Neuronal stem cell (in vitro differentiated cells): ENCODE measurements at places on chromosomes 1 and 21.

DNA sequence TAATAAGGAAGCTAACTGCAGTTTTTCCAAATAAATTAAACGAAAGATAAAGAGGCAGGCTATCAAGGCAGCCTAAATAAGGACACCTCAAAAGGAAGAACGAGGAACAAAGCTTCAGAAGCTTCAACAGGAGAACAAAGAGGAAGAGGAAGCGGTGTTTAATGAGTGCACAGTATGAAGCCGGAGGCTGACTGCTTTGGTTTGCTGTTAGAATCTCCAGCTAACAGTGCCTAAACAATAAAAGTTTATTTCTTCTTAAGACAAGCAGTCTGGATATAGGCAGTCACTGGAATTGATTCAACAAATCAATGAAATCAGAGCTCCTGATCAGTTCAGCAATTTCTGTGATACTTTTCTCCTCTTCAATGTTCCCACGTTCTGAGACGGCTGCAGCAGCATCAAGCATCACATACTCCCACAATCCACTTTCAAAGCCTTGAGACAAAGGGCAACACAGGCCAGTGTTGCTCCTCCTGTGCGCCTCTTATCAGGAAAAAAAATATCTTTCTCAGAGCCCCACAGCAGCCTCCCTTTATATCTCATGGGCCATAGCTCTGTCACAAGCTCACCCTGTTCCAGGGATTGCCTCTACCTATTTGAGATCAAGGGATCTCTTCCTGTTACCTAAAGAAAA is 365.6 kb upstream of the ST6GALNAC5 start:
- DNase-seq = peak; percentile 67
- no peaks in the 10 kb centered on the region for H3K36me3 ChIP-seq
- peak overlapping the region; percentile 87 for H3K27ac ChIP-seq
- no peaks in the 10 kb centered on the region for H3K27me3 ChIP-seq
- H3K4me1 ChIP-seq = peaks cover 12% of the 10 kb centered on the region

DNA sequence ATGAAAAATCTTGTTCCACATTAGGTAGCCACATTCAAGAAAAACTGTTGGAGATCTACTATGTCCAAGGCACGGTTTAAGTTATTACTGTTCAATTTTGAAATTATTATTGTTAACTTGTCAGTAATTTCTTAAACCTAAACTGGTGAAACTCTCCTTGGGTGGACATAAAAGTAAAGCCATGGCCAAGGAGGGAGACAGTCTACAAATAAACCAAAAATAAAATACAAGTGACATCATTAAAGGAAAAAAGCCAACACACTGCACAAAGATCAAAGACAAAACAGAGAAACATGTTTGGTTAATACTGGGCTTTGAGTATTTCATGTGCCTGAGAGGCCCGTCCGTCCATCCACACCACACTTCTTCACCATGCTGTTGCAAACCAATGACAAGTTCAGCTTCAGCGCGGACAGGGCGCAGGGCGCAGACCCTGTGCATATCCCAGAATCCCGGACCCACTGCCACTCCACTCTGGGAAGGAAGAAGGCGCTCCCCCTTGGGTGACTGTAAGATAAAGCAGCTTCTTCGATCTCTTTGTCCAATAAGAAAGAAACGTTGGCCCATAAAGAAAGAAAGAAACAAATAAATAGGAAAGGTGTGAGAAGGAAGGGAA is 918 bp upstream of the RASAL2 start:
- peak overlapping the region; percentile 44 for H3K27ac ChIP-seq
- H3K36me3 ChIP-seq = no peaks in the 10 kb centered on the region
- peaks cover 2% of the 10 kb centered on the region for H3K4me1 ChIP-seq

GRCh38 chr1:145824499-145824842 is 471 bp downstream of the POLR3C start:
- H3K36me3 ChIP-seq = peaks cover 38% of the 10 kb centered on the region
- no peaks in the 10 kb centered on the region for H3K27me3 ChIP-seq
- H3K4me3 ChIP-seq = peak overlapping the region; percentile 59
- H3K4me1 ChIP-seq = no peaks in the 10 kb centered on the region

- H3K4me3 ChIP-seq = no peak overlapping the region
- H3K27me3 ChIP-seq = no peaks in the 10 kb centered on the region
- no peak overlapping the region for H3K27ac ChIP-seq
Observed at GRCh38 chr1:57377339-57378139, 46.3 kb downstream of the DAB1 start.

DNA sequence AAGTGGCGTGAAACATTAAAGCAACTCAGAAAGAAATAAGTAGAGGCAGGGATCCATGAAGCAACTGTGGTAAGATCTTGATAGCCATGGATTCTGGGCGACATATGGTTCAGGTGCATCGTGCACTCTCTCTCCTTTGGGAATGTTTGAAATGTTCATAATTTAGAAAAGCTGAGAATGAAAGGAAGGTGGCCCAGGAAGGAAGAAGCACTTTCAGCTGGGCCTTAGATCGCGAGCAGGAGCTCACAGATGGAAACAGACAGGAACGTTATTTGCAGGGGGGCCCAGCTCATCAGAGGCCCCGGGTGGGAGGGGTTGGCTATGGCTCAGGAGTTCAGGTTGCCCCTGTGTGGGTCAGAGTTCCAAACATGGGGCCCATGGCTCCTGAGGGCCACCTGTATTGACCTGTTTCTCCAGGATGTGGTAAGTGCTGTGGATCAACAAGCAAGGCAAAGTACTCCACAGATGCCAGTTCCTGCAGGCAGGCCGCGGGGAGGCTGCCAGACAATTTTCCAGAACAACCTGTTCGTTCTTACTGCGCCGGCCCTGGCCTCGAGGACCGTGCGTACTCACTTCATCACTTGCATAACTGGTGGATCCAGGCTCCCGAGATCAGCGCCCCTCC is 253.2 kb downstream of the TOMM20 start:
- no peak overlapping the region for H3K27ac ChIP-seq
- H3K36me3 ChIP-seq = no peaks in the 10 kb centered on the region
- peaks cover 8% of the 10 kb centered on the region for H3K4me1 ChIP-seq
- DNase-seq = no peak
- no peaks in the 10 kb centered on the region for H3K27me3 ChIP-seq
